Activated naive CD4-positive, alpha-beta T cell (primary cell): ENCODE measurements at places on chromosomes 16 and 17.

DNA sequence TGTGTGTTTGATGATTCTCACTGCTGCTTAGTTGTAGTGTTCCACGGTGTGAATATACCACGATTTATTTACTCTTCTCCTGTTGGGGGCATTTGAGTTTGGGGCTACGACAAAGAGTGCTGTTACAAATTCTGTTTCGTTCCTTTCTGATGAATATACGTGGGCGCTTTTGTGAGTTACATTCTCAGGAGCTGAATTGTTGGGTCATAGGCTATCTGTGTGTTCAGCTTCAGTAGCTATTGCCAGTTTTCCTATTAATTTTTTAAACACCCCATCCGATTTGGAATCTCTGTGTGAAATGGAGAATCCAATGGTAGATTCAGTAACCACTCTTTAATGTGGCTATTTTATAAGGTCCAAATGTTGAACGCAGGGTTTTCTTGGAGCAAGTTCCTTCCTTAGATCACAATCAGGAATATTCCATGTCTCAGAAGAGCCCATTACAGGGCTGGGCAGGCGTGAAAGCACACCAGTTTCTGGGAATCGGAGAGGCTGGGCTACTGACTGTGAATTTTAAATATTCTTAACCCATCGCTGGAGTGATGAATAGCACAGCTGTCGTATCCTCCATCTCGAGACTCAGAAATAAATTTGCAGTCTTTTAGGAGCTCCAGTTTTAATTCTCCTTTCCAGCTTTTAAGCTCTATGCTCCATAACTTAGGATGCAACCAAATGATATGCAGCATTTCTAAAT is 115.9 kb downstream of the PITPNC1 start:
- DNase-seq, result no peak

DNA sequence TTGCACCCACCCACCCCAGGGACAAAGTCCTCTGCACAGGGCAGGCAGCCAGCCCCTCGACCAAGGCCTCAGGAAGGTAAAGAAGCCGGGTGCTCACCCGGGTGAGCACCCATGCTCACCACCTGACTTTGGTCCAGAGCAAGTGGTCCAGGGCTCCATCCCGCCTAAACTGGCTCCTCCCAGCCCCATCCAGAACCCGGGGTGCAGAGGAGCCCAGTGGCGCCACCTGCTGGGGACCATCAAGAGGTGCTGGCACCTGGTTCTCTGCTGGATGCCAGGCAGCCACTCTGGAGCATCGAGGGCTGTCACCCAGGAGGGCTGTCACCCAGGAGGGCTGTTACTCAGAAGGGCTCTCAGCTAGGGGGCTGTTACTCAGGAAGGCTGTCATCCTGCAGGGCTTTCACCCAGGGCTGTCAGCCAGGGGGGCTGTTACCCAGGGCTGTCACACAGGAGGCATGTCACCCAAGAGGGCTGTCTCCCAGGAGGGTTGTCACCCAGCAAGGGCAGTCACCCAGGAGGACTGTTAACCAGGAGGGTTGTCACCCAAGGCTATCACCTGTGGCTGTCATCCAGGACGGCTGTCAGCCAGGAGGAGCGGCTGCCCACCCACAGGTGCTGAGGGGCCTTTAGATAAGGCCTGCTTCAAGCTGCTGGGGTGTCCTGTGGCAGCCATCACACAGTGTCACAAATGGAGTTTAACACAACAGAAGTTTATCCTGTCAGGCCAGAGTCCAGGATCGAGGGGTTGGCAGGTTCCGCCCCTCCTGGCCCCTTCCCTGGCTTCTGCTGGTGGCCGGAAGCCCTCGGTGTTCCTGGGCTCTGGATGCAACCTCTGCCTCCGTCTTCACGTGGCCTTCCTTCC is 98.5 kb downstream of the TNFRSF13B start:
- peak; percentile 10 for DNase-seq

- DNase-seq, result no peak
Measured at GRCh38 chr16:81280393-81280792, 34.4 kb upstream of the GAN start.

DNA sequence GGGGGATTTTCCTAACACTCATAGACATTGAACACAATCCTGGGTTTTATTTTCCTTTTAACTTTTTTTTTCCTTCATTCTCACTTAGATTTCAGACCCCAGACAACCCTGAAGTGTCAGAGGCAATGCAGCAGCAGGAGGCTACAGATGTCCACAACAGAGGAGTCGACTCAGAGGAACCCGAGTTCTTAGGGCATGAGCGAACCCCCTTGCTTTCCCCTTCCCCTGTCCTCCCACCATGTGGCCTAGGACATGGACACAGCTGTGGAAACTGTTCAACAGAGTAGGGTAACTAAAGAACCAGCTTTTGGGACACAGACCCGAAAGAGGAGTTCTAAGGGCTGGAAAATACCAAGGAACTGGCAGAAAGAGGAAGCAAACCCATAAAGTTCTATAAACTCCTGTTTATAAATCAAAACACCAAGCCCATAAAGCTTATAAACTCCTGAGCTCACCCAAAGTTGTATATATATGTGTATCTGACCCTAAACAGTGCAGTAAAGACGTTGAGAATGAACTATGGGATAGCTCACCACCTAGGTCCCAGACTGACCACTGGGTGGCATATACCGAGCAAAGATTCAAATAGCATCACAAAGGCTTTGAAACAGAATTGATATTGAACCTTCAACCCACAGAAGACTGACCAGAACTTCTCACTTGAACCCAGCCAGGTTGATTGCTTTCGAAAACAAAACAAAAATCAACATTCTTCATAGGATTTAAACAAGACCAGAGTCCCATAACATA is 33.9 kb downstream of the CMTM4 start:
- DNase-seq, result no peak

DNA sequence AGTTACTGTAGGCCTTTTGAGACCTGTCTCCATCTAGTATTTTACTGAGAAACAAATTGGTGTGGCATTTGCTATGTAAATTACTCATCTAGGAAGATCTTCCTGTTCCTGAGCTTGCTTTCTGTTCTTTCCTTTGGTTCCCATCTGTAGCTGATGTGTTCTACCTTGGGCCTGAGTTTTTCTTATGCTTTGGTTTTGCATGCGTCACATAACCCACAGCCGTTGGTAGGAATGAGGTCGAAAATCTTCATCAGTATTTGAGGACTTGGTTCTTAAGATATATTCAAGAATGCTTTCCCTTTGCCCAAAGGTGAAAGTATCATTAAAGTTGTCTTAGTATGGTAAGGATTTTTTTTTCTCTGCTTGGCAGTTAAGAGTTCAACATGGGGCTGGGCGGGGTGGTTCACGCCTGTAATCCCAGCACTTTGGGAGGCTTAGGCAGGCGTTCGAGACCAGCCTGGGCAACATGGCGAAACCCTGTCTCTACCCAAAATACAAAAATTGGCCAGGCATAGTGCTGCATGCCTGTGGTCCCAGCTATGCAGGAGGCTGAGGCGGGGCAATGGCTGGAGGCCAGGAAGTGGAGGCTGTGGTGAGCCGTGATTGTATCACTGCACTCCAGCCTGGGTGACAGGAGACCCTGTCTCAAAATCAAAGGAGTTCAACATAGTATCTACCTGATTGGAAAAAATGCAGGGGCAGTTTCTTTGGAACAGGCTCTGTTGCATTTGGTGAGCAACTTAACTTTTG is 28.8 kb downstream of the IST1 start:
- no peak for DNase-seq

DNA sequence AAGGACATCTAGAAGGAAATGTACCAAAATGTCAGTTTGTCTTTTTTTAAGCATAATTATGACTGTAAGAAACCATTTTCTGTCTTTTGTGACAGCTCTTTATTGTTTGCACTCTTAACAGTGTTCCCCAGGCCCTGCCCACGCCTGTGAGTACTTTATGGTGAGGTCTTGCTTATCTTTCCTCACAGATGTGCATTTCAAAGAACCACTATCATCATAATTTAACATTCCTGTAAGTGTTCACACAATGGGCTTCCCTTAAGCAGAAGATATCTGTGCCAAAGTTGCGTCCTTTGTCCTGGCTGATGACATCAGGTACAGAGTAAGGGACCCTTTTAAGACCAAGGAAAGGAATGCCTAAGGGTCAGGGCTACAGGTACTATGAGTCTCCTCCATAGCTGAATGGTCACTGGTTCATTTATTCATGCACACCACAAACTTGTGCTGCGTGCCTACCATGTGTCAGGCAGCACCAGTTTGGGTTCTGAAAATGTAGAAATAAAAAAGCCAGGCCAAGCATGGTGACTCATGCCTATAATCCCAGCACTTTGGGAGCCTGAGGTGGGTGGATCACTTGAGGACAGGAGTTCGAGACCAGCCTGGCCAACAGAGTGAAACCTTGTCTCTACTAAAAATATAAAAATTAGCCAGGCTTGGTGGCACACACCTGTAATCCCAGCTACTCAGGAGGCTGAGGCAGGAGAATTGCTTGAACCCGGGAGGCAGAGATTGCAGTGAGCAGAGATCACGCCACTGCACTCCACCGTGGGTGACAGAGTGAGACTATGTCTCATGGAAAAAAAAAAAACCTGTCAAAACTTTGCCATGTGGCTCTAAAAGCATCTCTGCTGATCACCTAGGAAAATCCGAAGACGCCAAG is 55.4 kb upstream of the NLK start:
- DNase-seq, result no peak
